K562 (cell line): ENCODE measurements at places on chromosomes 6 and 20. TPM values are rescaled to one million over a fixed set of nuclear protein-coding genes. Genes with fewer than 3 reads are reported as not detected.

DNA sequence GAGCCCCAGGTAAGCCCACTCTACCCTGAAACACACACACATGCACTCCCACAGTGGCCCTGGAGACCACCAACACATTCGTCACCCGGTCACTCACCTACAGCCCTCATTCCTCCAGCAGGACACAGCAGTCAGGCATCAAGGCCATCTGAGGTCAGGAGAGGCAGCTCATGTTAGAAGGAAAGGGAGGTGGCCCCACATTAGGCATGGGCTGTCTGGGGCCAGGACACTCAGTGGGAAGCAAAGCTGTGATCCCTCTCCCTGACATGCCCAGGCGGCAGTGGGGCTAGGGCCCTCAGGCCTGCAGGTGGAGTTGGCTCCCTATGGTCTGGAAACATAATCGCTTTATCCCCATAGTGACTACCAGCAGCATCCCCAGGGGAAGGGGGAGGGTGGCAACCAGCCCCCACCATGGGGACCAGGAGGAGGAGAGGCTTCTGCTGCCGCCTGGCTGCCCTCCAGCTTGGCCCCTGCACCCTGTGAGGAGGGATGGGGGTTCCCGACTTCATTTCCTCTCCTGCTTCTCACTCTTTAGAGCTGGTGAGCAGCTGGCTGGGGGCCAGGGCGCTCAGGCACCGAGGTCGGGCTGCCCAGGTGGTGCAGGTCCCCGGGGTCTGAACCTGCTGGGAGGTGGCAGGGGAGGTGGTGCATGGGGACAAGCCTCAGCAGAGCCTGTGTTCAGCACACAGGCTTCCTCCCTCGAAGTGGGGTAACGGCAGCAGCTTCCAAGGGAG lies 76.6 kb upstream of the CST7 start:
- no peak for DNase-seq

- no peak for DNase-seq
Observed at GRCh38 chr20:50056951-50057713, 55.8 kb downstream of the UBE2V1 start.

GRCh38 chr6:68650142-68650541 lies 15.1 kb downstream of the ADGRB3 start:
- DNase-seq, result no peak

The FHL5 gene
- not detected in 2 replicates for total RNA-seq

The BPIFB1 gene
- 0.11 TPM in 1 of 2 replicates, not detected in the other for total RNA-seq

GRCh38 chr6:100335991-100336390 lies 128.7 kb downstream of the SIM1 start:
- DNase-seq, result no peak

The SRSF12 gene
- not detected in 2 replicates for total RNA-seq

The CFAP206 gene
- total RNA-seq, result not detected in 2 replicates

- DNase-seq, result no peak
Observed at GRCh38 chr20:12975833-12976608, 32.8 kb upstream of the SPTLC3 start.

GRCh38 chr6:145904391-145904790 lies 59.8 kb downstream of the SHPRH start:
- no peak for DNase-seq

- no peak for DNase-seq
Observed at GRCh38 chr20:11379257-11380011, 538.3 kb upstream of the BTBD3 start.

- no peak for DNase-seq
Observed at GRCh38 chr6:37867756-37868446, 48.4 kb downstream of the ZFAND3 start.

DNA sequence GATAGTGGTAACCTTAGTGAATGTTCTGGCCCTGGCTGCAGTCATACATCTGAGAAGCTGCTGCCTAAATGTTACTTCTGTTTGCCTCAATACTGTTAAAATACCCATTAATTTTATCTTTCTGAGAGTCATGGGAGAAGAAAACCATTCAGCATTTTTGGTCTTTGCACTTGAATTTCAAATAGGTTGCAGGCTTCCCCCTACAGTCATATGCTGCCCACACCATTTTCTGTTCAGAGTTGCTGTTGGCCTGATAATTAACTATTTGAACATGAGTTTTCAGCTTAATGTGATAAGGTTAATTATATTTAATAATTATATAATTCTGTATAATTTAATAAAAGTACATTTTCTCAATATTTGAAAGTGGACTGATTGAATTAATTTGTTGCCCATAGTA lies 325.5 kb upstream of the KCNQ5 start:
- DNase-seq, result no peak
